ENCODE measurements at places on chromosomes 6 and 20.
A peak's percentile ranks its signal among the peaks of the same experiment; 100 is the strongest.

DNA sequence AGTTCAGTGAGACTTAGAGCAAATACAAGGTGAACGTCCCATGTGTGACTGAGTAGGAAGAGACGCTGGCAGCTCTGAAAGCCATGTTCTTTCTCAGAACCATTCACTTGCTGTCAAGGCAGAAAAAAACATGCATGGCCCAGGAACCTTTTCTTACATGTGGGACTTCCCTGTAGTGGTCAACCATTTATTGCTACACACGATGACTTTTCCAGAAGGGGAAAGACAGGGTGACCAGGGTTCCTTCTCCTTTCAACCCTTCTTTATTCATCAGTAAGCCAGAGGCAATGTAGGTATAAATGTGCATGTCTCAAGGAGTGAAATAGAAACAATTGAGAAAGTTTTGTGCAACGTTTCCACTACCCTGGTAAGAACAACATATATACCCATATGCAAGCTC, 189.0 kb downstream of the NFATC2 start:
- DNase-seq = no peak

DNA sequence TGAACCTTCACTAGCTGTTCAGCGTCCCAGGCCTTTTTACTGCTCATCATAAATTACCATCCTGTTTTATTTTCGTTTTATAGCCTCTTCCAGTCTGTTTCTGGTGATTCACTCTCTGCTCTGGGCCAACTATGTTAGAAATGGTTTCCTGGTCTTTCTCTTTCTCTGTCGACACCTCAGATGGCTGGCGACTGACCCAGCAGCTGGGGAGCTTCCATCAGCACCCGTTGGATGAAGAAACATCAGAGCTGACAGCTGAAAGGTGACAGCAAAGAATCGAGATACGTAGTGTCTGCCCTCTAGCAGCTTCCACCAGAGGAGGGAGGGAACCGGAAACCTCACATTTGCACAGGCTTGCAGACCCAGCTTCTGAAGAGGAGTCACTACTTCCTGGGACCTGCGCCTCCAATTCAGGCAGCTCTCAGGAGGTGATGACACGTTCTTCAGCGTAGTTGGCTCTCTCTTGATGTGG, 82.9 kb upstream of the MLN start:
- peak; percentile 83 for DNase-seq

DNA sequence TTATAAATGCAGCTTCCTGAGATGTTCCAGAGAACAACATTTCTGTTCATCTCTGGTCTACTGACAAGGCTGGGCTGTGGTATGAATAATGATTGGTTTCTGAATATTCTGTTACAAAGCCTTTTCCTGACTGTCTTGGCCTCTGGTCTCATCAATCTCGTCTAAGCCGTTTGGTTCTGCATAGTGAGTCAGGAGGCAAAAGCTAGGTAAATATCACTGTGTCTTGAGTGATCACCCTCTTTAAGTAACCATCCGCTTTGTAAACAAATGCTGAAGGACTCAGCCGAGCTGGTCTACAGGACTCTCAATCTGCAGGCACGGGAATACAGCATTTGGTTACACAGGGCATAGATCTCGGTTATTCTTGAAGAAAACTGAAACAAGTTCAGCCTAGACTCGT, 511.9 kb downstream of the KIF16B start:
- no peak for DNase-seq

DNA sequence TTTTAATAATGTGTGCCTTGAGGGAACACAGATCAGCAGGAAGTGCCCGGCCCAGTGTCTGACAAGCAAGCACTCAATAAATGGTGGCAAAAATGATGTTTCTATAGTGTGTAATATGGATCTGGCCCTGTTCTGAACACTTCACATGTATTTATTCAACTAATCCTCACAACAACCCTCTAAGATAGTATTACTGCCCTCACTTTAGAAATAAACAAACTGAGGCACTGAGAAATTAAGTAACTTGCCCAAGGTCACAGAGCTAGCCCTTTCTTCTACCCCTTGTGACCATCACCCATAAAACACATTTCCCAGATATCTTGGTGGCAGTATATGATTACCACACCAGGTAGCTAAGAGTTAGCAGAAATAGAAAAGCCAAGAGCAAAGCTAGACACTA, 12.8 kb upstream of the MTFR2 start:
- no peak for DNase-seq

- DNase-seq = no peak
These were observed 8.9 kb upstream of the PTPRT start for GRCh38 chr20:43198607-43199006.

DNA sequence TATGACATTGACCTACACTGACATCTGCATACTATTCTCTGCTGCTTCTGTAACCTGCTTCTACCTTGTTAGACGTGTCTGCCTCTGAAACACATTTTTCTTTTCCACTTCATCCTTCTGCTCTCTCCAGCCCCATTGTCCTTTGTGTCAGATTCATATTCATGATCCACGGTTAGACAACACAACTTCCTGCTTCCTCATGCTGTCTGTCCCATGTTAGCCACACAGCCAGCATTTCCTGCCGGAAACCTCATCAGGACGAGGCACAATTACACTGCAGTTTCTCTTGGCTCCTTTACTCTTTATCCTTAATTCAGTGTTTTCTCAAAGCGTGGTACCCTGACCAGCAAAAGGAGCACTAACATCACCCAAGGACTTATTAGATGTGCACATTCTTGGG, 150.2 kb downstream of the TBC1D7 start:
- DNase-seq = no peak

DNA sequence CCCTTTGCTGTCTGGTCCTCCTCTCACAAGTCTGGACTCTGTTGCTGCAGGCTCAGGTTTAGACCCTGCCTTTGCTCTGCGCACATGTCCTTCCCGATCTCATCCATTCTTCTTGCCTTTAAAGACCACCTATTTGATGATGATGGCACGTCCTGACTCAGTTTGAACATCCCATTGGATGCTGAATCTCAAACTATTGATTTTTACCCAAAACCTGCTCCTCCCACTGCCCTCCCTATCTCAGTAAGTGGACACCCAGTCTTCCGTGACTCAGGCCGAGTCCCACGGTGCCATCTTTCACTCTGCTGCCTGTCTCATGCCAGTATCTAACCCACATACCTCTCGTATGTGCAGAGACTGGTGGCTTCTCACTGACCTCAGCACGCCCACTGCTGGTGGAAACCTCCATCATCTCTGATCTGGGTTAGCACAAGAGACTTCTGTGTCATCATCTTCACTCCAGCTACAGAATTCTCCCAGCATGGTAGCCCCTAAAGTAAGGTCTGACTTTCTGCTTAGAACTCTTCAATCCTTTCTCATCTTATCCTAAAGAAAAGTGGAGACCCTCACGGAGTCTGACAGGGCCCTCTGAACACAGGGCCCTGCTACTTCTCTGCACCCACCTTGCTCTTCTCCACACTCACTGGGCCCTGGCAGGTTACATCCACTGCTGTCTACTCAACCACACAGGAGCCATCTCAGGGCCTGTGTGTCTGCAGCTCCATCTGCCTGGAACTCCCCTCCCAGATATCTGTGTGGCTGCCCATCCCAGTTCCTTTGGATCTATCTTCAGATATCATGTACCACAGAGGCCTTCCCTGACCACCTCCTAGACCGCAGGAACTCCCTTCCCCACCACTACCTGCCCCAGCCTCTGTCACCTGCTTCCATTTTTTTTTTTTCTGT, 387.1 kb upstream of the AGPAT4 start:
- DNase-seq = no peak

- DNase-seq = no peak
These were observed 18.2 kb upstream of the CCM2L start for GRCh38 chr20:31992086-31992485.

DNA sequence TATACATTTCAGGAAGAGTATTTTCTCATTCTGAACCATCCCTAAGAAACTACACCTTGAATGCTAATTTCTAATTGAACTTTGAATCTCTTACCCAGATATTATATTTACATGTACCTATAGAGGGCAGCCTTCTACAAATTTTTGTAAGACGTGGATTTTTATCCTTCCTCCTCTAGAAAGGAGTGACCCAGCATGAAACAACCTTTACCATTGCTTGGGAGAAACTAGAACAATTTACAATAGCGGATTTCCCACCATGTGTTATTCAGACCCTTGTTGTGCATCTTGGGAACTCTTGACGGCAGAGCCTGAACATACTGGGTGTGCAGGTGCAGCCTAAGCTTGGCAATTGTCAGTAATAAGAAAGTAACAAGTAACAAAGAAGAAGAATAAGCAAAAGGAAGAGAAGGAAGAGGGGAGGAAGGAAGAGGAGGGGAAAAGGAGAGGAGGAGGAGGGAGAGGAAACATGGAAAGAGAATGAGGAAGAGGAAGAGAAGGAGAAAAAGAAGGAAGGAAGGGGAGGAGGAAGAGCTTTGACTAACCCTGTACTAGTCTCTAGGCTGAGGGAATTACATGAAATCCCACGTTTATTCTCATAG, 10.8 kb upstream of the TAAR1 start:
- peak; percentile 61 for DNase-seq

DNA sequence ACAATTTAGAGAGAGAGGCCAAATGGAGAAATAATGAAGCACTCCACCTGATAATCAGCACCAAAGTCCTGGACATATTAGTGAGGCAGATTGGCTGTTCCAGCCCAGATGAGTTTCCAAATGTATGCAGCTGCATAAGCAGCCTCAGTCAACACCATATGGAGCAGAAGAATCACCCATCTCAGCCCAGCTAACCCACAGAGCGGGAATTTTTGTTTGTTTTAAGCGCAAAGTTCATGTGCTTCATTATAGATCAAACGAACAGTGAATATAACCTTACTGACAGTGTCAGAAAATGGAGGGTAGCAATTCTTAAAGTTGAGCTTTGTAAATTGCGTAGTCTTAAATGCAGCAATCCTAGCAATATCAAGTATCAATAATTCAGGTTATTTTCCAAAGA, 234.0 kb upstream of the CEP162 start:
- no peak for DNase-seq

DNA sequence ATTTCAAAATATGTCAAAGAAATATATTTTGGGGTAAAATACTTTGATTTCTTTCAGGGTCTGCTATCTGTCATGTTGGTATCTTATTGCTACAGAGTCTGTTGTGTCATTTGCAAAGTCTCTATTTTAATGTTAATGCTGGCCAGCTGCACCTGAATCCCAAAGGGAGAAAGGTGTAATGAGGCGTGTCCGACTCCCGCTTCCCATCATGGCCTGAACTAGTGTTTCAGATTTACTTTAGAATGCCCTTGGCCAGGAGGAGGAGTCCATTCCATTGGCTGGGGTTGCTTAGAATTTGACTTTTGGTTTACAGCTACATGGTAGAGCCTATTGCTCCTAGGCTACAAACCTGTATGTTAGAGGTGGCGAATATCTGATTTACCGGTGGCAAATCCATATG, 69.3 kb downstream of the FAM50B start:
- DNase-seq = no peak

DNA sequence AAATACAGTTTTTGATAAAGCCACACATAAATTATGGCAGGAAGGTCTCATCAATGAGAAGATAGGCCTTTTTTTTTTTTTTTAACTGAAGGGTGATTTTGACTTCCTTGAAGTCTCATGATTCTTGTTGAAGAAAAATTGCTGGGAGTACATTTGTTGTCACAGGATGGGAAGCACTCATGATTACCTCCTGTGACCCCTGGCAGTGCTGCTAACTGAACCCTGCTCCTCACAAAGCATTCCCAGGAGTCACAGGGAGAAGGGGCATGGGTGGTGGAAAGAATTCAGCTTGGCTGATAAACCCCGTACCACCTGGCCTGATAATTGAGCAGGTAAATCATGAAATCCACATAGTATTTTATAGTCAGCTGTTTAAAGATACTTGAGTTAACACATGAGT, 86.9 kb downstream of the CD109 start:
- no peak for DNase-seq
